ENCODE measurements at places on chromosomes 6 and 20. TPM values are rescaled to one million over a fixed set of nuclear protein-coding genes. Genes with fewer than 3 reads are reported as not detected.

Gene CYP39A1
- not detected for total RNA-seq

Gene BPIFB1
- not detected for total RNA-seq

Gene TAGAP
- total RNA-seq = 53.0 TPM

Gene ESR1
- total RNA-seq = not detected

Gene JPH2
- not detected for total RNA-seq

Gene FAM217A
- not detected for total RNA-seq

Gene RAMACL
- 0.14 TPM for total RNA-seq

Measured in activated CD8-positive, alpha-beta memory T cell treated with anti-CD3 and anti-CD28 coated beads, Interleukin-2, amount 10 ng/mL, durations not matched to agents 7 days and 5 days (primary cell).